AG04449 (cell line): ENCODE measurements at places on chromosomes 3 and 15.

DNA sequence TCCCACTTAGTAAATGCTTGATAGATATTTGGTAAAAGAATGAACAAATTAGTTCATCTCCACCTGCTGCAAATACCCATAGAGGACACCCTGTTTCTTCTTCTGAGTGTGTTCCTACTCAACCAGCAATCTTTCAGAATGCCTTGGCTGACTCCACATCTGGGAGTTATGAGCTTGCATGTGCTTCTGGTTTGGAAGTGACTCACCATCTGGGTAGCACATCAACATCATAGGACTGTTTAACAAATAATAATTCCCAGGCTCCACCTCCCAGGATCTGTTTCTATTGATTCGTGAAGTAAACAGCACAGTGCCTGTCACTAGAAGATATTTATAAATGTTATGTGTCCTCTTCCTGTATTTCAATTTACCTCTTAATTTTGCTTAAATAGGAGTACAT, 580.1 kb downstream of the ROBO2 start:
- DNase-seq: no peak

DNA sequence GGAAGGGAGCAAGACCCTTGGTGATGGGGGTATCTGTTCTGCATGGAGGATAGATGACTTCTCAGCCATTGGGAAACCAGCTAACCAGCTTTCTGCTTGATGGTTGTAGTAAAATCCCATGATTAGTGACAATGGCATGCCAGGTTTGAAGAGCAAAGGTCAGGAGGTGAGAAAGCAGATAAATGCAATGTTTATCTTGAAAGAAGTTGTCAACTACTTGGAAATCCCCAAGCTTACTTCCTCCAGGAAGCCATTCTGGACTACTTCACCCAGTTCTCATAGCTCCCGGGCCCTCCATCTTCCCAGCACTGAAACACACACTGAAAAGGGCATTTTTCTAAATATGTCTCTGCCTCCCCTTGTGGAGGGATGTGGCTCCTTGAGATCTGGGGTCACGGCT, 51.3 kb downstream of the SMAD3 start:
- DNase-seq: no peak

- DNase-seq: no peak
Observed at GRCh38 chr3:111648991-111649579, 53.9 kb upstream of the ZBED2 start.

DNA sequence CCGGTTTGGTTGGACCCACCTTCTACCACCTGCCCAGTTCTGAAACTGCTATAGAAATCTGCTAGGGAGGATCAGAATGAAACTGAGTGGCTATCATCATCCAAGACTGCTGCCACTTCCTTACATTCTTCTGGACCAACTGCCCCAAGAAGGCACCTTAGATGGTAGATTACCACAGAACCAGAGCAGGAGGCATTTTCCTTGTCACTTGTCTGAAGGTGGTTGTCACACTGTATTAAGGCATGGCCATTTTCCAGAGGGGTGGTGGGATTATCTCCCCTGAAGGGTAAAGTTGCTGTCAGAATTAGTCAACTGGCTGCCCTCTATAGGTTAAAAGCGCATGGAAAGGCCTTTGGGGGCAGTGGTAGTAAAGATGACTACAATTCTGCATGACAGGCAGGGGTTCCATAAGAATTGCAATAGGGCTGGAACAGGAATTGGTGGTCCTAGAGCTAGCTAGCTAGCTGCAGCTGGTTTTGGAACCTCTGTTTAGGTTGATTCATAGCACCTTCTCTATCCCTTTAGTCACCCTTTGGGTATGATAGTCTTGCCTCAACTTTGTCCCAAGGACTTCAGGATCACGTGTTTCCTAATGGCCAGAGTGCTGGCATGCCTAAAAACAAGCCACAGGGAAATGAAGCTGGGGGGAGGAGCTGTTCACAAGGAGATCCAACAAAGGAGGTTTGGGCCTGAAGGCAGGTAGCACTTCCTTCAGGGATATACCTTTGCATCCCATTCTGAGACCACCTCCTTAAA, 4.8 kb upstream of the CSPG5 start:
- DNase-seq: no peak

DNA sequence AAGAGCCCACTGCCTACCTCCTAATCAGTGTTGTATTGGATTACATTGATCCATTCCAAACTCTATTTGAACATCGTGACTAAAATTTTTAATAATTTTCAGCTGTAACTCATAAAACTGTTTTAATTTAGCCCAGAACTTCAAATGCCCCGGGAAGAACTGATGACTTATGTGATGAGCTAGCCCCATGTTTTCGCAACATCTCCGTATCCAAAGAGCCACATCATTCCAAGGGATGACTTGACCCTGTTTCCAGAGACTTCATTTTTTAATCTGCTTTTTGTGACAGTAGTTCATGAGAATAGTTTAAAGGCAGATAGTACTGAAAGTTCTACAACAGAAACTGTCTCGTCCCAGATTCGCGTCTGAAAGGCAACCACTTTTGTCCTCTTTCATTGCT, 97.4 kb downstream of the STAC start:
- no peak for DNase-seq

- DNase-seq: no peak
Observed at GRCh38 chr15:76566276-76566675, 229.7 kb downstream of the ISL2 start.
